Activated CD4-positive, alpha-beta T cell treated with anti-CD3 and anti-CD28 coated beads, Interleukin-2, amount 10 ng/mL, durations not matched to agents 24 days and 14 days (primary cell): ENCODE measurements at places on chromosomes 1 and 21.

GRCh38 chr1:1354271-1355247 lies 3.8 kb downstream of the MXRA8 start:
- DNase-seq = no peak

DNA sequence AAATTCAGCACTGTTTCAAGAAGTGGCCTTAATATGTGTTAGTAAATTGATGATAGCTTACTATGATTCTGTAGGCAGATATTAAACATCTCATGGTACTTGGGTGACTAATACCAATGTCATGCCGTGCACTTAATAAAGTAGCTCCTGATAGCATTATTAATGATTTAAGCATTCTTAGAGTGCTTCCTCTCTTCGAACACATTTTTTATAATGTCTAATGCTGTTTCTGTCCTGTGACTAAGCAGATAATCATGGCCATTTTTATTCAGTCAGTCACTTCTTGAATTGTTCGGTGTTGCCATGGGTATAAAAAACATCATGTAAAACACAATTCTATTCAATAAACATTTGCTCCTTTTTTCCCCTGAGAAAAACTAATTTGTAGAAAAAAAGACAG lies 804.6 kb upstream of the ADGRL4 start:
- no peak for DNase-seq

GRCh38 chr1:184532199-184532598 lies 145.4 kb downstream of the C1orf21 start:
- DNase-seq = no peak

DNA sequence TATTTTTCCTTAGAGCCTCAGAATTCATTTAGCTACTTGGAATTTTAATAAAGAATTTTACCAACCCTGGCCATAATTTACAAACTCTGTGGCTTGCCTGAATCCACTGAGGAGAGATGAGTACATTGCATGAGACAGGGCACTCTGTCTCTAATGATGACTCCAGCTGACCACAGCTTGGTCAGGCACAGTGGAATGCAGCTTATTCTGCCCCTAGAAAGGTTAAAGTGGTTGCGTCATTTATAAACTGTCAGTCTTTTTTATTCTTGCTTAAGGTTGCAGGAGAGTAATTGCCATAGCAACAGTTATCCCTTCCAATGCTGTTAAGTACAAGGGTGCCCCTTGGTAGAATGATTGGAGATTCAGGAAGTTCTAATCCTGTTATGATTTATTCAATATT lies 28.3 kb downstream of the PDE4B start:
- no peak for DNase-seq

- no peak for DNase-seq
These were observed 5.8 kb downstream of the PCNX2 start for GRCh38 chr1:233289676-233290075.
